Anterior cingulate cortex (tissue), 58 donors: ENCODE measurements at places on chromosomes 3 and 15.

GRCh38 chr3:171506743-171507319, 46.6 kb upstream of the TNIK start:
- DNase-seq = no peak

GRCh38 chr3:28698706-28699105, 350.1 kb upstream of the AZI2 start:
- no peak for DNase-seq

DNA sequence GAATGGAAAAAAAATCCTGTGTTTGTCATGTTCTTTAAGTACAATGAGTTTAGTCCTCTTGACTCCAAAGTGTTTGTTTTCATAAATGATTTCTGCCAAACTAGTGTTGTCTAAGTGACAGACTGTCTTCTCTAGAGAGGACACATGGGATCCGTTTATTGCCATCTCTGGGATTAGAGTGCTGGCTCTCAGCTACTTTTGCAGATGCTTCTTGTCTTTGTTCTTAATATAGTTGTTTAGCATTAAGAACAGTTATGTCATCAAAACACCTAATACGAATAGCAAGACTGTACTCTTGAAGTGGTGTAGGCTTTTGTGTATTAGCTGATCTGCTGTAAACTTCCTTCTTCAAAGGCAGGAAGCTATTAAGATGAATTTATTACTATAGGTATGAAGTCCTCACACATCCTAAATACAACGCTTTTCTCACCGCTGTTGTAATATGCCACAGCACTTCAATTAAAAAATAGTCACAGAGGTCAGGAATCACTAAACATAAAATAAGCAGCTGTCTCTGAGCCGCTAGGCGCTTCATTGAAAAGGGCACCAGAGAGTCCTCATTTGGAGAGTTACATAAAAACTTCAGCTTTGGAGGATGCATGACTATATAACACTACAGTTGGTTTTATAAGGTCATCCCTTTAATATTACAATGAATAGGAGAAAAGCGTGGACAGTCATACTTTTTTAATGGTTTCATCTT, 128.3 kb upstream of the ZNF385D start:
- no peak for DNase-seq

DNA sequence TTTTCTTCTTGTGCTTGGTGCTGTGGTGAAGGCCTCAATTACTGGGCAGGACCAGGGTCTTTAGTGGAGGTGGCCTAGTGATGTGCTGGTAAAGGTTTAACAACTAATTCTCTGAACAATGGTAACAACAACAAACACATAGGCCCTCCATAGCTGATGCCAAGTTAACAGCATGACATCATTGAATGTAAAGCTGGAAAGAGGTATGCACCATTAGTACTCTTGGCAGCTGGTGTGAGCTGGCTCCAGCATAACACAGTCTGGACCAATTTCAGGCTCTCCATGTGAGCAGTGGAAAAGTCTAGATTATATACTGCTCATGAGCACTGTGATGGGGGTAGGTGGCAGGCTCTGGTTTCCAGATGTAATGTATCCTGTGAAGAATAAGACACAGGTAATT, 61.8 kb downstream of the SLC7A14 start:
- no peak for DNase-seq

- no peak for DNase-seq
These were observed 7.4 kb upstream of the ITPKA start for GRCh38 chr15:41486286-41486685.

DNA sequence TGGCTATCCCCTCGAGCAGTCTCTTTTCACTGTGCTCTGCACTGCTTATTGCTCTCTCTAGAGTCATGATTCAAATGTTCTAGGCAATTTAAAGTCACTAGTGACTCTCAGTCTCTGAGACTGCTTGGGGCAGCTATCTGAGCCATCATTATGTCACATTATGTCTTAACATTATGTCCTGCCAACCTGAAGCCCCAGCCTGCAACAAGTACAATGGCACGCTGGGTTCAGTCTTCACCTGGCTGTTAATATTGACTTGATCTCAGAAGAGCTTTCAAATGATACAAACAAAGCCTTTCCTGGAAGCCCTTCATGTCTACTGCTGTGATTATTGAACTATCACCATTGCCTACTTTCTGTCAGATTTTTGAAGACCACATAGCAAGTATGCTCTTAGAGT, 128.1 kb upstream of the GRM7 start:
- DNase-seq = no peak

- DNase-seq = no peak
These were observed 94.7 kb downstream of the PDZRN3 start for GRCh38 chr3:73530022-73530396.
